ENCODE measurements at places on chromosomes 11 and 22.
A peak's percentile ranks its signal among the peaks of the same experiment; 100 is the strongest.

DNA sequence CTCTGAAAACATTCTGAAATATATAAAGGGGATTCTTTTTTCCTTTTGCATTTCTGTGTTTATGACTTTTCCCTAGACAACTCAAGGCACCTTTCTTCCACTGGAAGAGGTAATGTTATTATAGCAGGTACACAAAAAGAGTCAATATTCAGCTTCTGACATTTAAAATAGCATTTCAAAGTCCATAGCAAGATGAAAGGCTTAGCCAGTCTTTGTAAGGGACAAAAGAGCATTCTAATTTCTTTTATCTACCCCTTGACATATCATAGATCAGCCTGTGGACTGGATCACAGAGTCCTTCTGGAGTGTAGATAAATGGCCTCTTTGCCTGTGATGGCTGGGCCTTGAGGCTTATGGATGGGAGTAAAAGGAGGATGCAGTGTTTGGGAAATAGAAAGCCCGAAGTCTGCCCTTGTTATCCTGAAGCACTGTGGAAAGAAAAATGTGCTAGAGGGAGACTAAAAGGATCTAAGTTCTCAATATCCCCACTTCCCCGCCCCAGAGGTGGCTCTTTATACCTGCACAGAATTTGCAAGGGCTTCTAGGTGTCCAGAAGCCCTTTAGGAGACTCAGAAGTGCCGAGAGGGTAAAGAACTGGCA is 1.6 kb upstream of the HEPACAM start:
- no peak for DNase-seq

DNA sequence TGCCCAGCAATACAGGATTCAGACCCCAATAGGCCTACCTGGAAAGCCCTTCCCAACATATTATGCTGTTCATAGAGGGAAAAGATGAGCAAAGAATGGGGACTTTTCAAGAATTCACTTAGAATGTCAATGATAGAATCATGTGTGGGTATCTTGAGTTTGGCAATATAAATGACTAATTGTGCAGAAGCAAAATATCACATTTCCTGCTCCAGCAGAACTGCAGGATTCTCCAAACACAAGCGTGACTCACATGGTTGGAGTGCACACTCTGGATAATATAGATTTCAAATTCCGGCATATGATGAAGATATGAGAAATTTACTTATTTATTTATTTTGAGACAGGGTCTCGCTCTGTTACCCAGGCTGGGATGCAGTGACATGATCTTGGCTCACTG is 12.5 kb upstream of the APOL5 start:
- DNase-seq, result no peak

DNA sequence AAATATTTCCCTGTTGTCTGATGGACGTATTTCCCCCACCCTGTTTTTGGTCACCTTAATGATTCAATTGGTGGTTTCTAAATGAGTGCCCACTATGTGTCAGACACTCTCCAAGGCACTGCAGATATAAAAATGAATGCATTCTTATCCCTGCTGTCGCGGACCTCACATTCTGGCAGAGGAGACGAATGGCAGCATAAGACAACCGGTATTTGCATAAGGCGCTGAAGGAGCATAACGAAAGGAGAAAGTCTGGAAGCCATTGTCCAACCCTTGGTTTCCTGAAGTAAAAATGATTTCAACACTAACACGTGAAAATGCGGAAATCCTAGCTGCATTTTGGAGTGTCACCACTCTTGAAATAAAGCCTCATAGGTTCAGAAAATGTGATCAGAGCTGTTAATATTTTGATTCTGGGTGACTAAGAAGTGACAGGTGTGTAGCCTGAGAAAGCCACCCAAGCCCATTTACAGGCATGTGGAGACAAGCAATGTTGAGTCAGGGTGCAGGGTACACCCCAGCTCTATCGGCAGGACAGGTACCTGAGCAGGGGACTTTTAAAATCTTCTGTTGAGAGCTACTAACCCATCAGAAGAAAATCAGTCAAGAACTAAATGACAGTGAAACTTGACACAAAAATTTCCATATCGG is 10.1 kb upstream of the GAB2 start:
- no peak for DNase-seq

DNA sequence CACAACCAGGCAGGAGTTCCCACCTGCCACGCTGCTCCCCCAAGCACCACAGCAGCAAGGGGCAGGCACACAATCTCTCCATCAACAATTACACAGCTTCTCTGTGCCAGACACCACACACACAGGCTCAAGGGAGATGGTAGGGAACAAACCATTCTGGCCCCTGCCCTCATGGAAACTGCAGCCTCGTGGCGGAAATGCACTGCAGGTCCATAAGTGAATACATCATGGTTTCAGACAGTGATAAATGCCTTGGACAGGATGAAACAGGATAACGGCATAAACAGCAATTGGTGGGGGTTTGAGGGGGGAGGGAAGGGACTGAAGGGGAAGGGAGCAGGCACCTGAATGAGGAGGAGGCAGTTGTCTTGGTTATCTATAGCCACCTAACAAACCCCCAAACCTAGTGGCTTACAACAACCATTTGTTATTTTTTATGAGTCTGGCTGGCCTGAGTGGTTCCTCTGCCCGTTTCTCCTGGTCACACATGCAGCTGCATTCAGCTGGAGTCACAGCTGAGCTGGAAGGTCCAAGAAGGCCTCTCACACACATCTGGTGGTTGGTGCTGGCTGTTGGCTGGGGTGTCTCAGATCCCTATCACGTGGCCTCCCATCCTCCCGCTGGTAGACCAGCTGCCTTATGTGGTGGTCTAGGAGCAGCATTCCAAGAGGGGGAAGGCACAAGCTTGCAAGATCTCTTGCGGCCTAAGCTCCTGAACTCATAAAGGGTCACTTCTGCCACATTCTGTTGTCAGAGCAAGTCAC is 15.0 kb upstream of the YWHAH start:
- DNase-seq, result no peak

- DNase-seq, result no peak
These were observed 16.2 kb upstream of the EIF4G2 start for GRCh38 chr11:10824888-10825287.

GRCh38 chr22:36486619-36487384 is 5.4 kb upstream of the TXN2 start:
- DNase-seq, result peak; percentile 65

- no peak for DNase-seq
These were observed 83.7 kb upstream of the RAB1B start for GRCh38 chr11:66184728-66185127.

- no peak for DNase-seq
These were observed 19.5 kb downstream of the LHFPL7 start for GRCh38 chr22:24926849-24927579.

GRCh38 chr11:23869671-23870070 is 627.2 kb upstream of the LUZP2 start:
- no peak for DNase-seq

- DNase-seq, result no peak
These were observed 54.9 kb upstream of the LMO1 start for GRCh38 chr11:8318536-8318935.

DNA sequence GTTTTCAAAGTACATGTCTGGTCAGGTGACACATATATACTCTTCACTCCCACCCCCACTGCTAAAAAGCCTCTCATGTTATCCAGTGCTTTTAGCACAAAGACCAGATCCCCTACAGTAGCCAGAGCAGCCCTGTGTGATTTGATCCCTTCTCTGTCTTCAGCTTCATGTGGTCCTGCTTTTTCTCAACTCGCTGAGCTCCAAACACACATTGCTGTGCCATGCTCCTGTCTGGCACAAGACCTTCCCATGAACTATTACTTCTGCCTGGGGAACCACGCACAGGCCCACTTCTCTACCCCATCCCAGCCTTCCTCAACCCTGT is 127.1 kb downstream of the RASSF10 start:
- DNase-seq, result no peak

GRCh38 chr11:134155946-134156865 is 67.6 kb downstream of the NCAPD3 start:
- DNase-seq, result no peak

DNA sequence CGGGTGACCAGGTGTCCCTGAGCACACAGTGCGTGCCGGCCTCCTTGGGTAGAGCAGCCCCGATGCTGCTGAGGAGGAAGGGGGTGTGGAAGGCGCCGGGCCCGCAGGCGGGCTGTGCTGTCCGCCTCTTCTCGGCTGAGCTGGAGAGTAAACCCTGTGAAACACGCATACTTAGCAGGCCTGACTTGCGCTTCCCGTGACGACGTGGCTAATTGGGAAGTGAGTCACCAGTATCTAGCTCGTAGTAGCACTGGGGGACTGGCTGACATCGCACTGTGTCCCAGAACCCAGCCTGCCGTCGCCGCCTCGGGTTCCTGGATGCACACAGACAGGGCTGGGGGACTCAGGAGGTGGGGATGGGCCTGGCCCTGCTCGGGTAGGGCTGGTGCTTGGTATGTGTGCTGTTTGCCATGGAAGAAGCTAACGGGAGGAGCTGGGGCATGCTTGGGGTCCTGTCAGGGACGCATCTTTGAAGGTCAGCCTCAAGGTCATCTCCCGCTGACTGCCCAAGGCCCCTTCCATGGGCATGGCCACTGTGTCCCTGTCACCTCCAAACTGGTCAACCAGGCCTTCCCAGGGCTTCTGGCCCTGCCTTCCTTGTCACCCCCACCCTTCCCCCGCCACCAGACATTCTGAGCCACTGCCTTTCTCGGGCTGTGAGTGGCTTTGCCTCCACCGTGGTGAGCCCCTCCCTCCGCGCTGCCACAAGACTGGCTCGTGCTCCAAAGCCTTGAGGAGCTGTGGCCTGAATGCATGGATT is 1327.0 kb downstream of the BRD1 start:
- no peak for DNase-seq

DNA sequence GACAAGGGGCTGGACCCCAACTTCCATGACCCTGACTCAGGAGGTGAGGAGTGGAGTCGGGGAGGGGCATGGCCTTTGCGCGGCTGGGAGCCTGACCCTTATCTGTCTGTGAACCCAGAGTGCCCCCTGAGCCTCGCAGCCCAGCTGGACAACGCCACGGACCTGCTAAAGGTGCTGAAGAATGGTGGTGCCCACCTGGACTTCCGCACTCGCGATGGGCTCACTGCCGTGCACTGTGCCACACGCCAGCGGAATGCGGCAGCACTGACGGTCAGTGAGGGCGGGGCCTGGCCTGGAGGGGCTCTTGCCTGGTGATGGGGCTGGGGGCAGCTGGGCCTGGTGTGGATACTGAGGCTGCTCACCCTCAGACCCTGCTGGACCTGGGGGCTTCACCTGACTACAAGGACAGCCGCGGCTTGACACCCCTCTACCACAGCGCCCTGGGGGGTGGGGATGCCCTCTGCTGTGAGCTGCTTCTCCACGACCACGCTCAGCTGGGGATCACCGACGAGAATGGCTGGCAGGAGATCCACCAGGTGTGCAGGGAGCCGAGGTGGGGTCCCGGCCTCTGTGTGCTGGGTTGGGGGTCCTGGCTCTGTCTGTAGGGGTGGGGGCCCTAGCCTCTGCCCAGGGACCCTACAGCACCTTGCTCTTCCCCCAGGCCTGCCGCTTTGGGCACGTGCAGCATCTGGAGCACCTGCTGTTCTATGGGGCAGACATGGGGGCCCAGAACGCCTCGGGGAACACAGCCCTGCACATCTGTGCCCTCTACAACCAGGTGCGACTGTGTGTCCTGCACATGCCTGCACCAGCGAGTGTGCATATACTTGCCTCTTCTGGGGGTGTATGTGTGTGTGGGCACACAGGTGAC is 6.3 kb downstream of the SHANK3 start:
- no peak for DNase-seq

- no peak for DNase-seq
These were observed 15.4 kb downstream of the RRP8 start for GRCh38 chr11:6588018-6588417.

DNA sequence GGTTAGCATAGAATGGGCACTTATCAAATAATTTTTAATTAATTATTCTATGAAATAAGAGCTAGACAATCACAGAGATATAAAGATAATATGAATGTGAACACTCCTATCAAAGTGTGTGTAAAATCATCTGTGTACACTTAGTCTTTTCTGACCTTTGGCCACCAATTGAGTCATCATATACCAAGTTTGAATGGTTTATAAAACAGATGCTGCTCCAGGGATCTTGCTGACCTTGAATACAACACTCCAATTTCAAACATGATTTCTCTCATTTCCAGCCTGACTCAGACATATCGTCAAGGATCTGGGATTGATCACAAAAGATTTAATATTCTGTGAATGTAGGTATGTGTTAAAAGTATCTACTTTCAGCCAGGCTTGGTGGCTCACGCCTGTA is 2.9 kb upstream of the OR51V1 start:
- DNase-seq, result no peak

GRCh38 chr11:70716986-70717775 is 318.9 kb downstream of the CTTN start:
- no peak for DNase-seq

DNA sequence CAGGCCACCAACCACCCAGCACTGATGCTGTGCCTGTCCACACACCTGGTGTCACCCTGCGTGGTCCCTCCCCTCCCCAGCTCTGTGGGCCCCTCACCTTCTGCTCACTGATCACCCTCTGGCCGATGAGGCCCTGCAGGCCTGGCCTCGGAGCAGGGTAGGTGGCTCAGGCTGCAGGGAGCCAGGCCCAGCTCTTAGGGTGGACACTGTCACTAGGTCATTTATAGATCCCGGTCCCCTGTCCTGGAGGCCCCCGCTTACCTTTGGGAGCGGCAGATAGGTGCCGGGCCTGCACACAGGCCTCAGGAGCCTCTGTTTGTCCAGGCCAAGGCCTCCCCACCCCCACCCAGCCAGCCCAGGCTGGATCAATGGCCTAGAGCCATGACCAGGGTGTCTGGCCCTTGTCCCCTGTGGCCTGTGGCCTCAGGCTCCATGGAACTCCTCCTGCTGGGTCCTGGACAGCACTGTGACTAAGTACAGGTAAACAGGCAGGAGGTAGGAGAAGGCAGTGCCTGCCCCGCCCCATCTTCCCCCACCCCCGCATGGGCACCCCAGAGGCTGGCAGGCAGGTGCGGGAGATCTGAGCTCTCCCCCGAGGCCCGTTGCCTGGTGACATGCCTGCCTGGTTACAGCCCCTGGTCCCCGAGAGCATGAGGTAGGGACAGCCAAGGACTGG is at the start of gene TMPRSS6:
Gene TMPRSS6, minus strand, starts transcription at position 472 of the 676 bp plus-strand sequence. CDS start 6,296 bp downstream, outside the sequence.
- no peak for DNase-seq

- DNase-seq, result no peak
These were observed 106.6 kb downstream of the ME3 start for GRCh38 chr11:86565801-86566312.

GRCh38 chr11:128725630-128726319 is 31.9 kb downstream of the FLI1 start:
- DNase-seq, result peak; percentile 84

DNA sequence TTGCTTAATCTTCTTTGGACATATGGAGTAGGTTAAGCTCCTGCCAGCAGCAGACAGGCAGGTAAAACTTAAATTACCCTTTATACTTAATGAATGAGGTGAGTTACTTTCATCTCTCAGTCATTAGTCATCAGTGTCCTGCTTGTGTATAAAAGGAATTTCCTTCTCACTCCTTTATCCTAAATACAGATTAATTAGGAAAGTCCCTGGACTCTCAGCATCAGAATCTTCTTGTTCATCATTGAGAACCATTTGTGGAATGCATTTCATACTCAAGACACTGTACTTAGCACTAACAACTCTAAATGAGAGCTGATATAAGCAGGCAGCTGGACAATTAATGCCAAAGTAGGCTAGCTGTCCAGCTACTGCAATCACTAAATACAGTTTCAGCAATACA is 630.4 kb downstream of the METTL15 start:
- DNase-seq, result no peak

GRCh38 chr11:2516276-2517015 is 71.6 kb downstream of the KCNQ1 start:
- no peak for DNase-seq
